Adrenal gland (tissue), 19 donors: ENCODE measurements at places on chromosomes 2 and 18. TPM values are rescaled to one million over a fixed set of nuclear protein-coding genes. Genes with fewer than 3 reads are reported as not detected.

The STEAP3 gene
- total RNA-seq, result 21.2 TPM

DNA sequence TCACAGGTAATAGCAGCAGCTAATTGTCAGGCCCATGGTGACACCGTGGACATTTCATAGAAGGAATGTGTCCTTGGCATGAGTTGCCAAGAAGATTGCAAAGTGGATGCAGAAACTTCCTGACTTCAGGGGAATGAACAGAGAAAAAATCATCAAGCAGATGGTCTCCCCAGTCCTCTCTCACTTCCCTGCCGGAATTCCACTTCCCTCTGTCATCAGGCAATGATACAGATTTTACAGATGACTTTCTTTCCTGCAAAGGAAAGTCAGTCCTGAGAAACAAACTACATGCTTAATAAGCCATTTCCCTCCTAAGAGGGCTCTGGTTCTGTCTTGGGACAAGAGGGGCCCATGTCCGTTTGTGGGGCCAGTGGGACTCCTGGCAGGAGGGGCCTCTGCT is 45.7 kb downstream of the KCNF1 start:
- DNase-seq, result no peak

DNA sequence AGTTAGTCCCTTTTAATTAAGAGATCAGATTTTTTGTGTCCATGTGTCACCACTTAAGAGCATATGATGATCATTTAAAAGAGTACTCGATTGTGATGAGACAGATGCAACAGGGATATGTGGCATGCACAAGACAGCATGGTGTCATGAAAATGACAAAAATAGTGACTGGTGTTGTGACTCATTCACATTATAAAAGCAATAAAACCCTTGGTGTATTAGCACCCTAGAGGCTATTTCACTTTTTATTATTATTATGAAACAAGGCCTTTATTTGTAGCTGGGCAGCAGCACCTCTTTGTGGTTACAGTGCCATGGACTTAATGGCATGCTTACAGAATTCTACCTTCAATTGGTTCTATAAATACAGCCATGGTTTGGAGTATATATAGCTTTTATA is 1296.0 kb upstream of the ZEB2 start:
- no peak for DNase-seq

DNA sequence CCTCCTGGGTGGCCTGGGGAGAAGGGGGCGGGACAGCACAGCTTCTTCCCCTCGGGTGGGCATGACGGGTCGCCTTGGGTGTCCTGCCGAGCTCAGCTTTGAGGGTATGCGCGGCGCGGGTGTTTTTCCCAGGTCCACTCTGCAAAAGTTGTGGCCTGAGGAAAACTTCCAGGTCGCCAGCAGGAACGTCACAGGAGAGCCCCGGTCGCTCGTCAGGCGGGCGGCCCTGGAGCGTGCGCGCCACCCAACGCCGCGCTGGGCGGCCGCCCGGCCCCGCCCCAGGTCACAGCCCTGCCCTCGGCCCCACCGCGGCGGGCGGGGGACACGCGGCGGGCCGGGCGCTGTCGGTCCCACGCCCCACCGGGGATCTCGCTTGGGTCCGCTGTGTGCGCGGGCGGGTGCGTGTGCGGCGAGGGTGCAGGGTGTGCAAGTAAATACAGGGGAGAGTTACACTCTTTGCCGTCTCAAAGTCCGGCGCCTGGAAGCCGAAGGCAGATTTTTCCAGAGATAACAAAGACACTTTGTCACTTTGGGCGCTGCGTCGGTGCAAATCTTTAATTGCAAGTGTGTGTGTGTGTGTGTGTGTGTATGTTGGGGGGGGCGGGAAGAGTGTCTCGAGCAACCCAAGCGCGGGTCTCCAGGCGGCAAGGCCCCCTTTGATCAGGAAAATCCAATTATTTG is 616 bp upstream of the SP5 start:
- DNase-seq, result peak; percentile 57

DNA sequence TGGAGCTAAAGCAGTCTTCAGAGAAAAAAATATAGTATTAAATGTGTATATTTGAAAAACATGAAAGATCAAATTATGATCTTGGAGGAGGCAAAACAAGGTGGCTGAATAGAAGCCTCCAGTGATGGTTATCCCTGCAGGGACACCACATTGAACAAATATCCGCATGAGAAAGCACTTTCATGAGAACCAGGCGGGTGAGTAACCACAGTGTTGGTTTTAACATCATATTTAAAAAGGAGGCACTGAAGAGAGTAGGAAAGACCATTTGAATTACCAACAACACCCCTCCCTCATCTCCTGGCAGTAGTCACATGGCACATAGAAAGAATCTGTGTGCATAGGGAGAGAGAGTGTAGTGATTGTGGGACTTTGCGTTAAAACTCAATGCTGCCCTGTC is 759.6 kb upstream of the NRXN1 start:
- DNase-seq, result no peak

GRCh38 chr2:101349893-101350662 is 37.2 kb downstream of the CREG2 start:
- peak; percentile 23 for DNase-seq

DNA sequence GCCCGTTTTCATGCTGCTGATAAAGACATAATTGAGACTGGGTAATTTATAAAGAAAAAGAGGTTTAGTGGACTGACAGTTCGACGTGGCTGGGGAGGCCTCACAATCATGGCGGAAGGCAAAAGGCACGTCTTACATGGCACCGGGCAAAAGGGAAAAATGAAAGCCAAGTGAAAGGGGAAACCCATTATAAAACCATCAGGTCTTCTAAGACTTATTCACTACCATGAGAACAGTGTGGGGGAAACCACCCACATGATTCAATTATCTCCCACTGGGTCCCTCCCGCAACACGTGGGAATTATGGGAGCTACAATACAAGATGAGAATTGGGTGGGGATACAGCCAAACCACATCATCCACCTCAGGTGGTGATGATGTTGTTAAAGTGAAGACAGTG is 3.3 kb upstream of the RAB12 start:
- no peak for DNase-seq
